ENCODE measurements at places on chromosomes 2 and 18. TPM values are rescaled to one million over a fixed set of nuclear protein-coding genes. Genes with fewer than 3 reads are reported as not detected.

Gene RESP18
- total RNA-seq = not detected

DNA sequence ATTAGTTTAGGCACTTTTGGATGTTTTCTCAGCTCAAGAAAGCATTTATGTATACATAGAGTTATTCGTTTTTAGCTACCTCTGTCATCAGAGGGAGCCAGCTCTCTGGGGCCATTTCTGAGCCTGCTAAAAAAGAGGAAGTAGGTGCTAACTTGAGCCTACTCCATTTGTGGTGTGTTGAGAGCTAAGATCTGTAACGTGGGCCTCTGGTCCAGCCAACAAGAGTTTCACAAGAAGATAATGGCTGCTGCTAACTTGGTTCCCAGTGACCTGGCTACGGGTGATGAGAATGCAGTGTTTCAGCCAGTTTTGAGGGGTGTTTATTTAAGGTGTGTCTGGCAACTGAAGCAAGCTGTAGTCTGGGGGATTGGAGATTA lies 182.5 kb downstream of the PRKCE start:
- peak; percentile 74 for DNase-seq

- no peak for DNase-seq
Measured at GRCh38 chr2:238493411-238493810, 66.7 kb downstream of the ASB1 start.

Gene GCG
- not detected for total RNA-seq

Gene ANKRD30BL
- not detected for total RNA-seq

GRCh38 chr18:44841752-44842587 lies 161.3 kb downstream of the SETBP1 start:
- DNase-seq = no peak

DNA sequence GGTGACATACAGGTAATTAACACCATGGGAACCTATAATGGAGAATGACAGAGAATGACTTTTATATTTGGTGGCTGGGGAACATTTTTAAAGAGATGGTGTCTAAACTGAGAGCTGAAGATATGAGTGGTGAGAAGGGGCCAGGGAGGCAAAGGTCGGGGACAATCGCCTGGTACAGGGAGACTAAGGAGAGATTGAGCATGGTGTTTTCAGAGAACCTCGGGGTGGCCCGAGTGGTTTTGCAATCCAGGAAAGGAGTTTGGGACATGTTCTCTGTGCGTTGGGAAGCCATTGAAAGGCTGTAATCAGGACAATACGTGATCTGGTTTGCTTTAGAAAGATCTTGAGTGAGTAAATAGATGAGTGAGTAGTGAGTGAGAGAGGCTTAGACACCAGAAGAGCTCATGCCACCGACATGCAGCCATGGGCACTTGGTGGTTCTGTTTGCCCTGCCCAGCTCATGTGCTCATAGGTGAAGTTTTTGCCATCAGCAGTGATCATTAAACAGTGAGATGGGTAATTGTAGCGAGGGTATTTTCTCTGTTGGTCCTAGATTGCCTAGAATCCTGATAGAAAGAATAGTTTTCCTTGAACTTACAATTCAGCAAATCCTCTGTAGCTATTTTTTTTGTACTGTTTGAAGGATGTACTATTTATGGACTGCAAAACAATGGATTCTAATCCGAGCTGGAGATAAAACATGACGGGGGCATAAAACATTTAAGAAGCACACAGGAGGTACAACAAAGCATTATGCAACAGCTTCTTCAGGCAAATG lies 114.7 kb downstream of the SH3RF3 start:
- DNase-seq = no peak

GRCh38 chr2:229059331-229060033 lies 211.6 kb downstream of the PID1 start:
- no peak for DNase-seq

DNA sequence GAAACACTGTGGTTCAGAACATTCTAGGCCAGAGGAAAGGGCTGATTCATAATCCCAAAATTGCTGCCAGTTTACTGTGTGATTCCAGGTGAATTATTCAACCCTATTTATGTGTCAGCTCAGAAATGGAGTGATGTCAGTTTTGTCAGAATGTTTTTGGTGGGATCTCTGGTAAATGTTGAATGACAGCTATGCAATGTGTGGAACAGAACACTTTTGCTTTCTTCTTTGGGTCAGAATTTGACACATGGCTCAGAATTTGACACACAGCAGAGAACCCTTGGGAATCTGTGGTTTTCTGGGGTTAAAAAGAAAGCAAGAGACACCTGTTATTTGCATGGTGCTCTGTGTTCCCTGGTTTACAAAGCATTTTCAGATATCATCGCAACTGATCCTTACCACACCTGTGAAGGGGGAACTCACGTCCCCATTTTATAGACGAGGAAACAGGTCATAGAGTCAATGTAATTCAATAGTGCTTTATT lies 1.6 kb upstream of the MTA3 start:
- DNase-seq = no peak

- no peak for DNase-seq
Measured at GRCh38 chr18:13236411-13236810, 17.9 kb downstream of the LDLRAD4 start.

DNA sequence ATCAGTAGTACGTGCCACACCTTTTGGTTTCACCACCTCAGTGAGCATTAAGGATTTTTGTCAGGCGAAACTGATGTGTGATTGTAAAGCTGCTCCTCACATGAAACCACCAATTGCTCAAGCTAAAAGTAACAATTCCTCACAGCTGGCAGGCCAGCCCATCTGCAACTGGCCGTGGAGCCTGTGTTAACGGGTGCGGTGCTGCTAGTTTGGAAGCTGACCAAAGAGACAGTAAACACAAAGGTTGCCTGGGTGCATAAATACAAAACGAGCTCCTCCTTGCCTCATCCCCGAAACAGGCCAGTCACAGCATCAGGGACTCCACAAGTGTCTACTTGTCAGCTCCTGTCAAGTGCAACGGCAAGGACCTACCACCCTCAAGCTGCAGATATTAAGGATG lies 32.0 kb downstream of the LGALSL start:
- DNase-seq = no peak

Gene SNORC
- 0.54 TPM for total RNA-seq

DNA sequence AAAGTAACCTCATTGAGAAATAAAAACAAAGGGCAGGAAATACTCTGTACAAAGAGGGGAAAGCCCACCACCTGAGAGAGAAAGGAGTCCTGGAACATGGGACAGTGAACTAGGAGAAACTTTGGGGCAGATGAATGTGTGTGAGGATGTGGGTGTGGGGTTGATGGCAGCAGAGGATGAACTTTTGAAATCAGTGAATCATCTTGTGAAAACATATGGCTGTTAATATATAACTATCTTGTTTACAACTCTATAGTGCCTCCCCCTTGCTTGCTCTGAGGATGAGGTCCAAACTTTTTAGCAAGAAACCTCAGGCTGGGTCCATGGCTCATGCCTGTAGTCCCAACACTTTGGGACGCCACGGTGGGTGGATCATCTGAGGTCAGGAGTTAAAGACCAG lies 171.8 kb upstream of the LHCGR start:
- no peak for DNase-seq

DNA sequence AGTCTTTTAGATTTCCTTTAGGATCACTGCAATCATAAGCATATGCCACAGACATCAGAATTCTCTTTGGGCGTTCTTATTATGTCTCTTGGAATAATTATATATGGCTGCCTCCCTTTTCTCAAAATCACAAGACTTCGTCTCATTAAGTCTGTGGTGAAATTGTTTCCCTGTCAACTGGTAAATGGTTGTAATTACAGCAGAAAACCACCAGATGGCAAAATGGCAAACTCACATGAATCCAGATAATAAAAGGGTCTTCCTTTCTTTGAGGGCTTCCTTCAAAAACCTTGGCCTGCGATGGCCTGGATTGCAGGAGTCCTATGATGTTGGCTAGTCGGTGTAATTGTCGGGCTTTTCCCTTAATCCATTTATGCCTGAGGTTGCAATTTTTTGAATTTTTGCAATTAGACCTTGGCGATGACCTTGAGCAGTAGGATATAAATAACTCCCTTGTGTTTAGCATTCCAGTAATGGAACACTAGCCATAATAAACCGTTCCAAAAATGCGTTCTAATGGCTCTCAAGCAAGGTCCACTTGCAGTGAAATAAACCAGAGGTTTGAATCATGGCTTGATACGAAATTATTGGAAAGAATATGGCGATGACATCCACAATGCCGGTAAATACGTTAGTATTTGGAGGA lies 656.4 kb downstream of the MBD2 start:
- DNase-seq = no peak

GRCh38 chr2:50480507-50480906 lies 551.4 kb downstream of the NRXN1 start:
- DNase-seq = no peak
